ENCODE measurements at places on chromosomes 4 and X.

DNA sequence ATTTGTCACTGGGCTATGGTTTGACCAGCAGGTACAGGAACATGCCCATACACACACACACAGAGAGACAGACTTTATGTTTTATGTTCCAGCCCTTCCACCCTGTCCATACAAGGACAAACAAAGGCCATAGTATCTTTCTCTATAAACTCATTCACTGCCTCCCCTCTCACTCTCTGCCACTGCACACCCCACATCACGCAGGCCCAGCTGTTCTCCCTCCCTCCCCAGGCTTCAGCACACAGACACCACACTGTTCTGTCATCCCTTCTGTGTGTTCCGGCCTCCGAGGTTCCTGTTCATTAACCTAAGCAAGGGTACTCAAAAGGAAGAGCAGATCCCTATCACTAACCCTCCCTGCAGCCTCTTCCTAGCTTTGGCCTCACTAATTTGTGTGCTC lies 17.8 kb downstream of the LAS1L start:
- DNase-seq = no peak

- DNase-seq = no peak
Observed at GRCh38 chr4:82467471-82467870, 37.1 kb downstream of the ENOPH1 start.

DNA sequence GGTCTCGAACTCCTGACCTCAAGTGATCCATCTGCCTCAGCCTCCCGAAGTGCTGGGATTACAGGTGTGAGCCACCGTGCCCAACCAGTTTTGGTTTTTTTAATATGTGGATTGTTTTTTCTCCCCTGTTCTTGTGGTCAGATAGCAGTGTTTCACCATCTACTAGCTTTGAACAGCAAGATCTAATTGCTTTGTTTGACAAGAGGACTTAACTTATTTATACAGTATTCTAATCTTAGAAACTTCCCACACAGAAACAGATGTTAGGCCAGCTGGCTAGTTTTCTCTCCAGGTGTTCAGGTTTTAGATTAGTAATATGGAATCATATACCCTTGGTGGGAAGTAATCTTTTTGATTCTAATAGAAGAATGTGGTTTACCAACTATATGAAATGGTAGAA lies 12.9 kb downstream of the ING2 start:
- DNase-seq = no peak

GRCh38 chrX:6681521-6682145 lies 146.7 kb upstream of the VCX3A start:
- DNase-seq = no peak

- DNase-seq = no peak
Observed at GRCh38 chrX:15946783-15947580, 92.4 kb upstream of the AP1S2 start.

- no peak for DNase-seq
Observed at GRCh38 chr4:153530284-153530999, 64.3 kb downstream of the TMEM131L start.

DNA sequence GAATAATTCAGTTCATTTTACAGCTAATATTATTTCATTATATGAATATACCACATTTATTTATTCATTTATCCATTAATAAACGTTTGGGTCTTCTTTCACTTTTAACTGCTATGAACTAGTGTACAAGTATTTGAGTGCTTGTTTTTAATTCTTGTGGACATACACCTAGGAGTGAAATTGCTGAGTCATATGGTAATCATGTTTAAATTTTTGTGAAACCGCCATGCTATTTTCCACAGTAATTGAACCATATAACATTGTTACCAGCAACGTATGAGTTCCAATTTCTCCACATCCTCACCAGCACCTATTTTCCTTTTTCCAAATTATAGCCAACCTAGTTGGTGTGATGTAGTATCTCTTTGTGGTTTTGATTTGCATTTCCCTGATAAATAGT lies 388.2 kb downstream of the MAGEE1 start:
- no peak for DNase-seq

GRCh38 chrX:155953055-155953454 lies 44.4 kb upstream of the IL9R start:
- no peak for DNase-seq

- DNase-seq = no peak
Observed at GRCh38 chrX:45517090-45517973, 316.7 kb upstream of the DIPK2B start.

DNA sequence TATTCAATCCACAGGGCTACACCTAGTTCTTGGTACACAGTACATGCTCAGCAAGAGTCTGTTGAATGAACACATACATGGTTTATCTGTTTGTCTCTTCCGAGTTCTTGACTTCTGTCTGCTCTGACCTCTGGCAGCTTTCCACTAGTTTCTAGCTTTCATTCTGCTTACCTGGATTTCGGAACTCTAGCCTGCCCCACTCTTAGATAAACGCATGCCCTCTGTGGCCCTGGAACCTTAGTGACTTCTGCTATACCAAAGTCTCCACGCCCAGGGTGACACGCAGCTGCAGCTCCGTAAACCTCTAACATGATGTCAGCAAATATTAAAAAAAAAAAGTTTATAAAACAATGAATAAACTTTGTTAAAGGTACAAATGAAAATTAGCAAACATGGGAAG lies 1.3 kb upstream of the SLC25A4 start:
- no peak for DNase-seq

- DNase-seq = no peak
Observed at GRCh38 chr4:83552924-83553323, 17.0 kb downstream of the GPAT3 start.

- DNase-seq = no peak
Observed at GRCh38 chr4:17033025-17033767, 134.8 kb upstream of the LDB2 start.

DNA sequence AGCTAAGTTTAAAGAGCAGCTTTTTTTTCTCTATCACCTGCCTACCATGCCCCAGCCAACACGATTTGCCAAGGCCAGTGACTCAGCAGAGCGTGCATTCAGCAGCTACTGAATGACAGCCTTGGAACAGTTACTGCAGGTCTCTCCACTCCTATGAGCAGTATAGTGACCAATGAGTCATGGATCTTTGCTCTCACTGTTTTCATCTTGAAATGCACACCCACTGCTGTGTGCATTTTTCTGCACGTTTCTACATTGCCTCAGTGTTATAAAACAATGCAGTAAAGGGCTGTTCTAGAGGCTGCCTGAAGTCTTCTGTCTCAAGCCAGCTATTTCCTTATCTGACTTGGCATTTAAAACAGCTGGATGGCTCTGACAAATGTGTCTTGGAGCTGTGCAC lies 66.0 kb upstream of the C4orf54 start:
- no peak for DNase-seq

DNA sequence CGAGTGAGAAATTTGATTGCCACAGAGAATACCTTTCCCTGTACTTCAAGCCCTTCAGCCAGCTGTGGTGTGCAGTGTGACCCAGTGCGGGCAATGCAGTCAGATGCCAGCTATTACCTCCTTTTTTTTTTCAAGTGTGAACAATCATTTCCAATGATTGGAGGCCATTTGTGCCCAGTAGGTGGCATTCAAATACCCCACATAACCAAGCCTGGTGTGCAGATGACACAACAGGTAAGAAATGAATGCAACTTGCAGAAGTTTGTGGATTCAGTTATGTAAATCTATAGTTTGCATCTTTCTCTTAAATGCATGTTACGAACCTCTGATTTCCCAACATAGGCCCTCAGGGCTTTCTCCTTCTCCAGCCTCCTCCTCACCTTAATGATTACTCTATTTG lies 98.0 kb downstream of the CLCN4 start:
- no peak for DNase-seq

- DNase-seq = no peak
Observed at GRCh38 chrX:17805120-17805519, 56.0 kb downstream of the RAI2 start.

DNA sequence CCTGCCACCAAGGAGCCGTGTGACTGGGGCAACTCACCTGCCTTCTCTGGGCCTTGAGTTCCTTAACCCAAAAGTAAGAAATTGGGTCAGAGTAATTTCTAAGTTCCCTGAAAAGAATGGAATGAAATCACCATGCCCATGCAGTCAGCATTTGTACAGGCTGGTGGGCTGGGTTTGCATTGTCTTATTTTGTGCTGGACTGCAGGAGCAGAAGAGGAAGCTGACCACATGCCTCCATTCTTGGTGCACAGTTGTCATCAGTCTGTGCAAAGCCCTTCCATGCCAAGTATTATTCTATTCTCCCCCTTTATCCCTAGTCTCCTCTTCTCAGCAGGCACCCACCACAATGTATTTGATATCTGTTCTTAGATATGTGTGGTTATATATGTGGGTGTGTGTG lies 56.3 kb downstream of the FHDC1 start:
- DNase-seq = no peak

DNA sequence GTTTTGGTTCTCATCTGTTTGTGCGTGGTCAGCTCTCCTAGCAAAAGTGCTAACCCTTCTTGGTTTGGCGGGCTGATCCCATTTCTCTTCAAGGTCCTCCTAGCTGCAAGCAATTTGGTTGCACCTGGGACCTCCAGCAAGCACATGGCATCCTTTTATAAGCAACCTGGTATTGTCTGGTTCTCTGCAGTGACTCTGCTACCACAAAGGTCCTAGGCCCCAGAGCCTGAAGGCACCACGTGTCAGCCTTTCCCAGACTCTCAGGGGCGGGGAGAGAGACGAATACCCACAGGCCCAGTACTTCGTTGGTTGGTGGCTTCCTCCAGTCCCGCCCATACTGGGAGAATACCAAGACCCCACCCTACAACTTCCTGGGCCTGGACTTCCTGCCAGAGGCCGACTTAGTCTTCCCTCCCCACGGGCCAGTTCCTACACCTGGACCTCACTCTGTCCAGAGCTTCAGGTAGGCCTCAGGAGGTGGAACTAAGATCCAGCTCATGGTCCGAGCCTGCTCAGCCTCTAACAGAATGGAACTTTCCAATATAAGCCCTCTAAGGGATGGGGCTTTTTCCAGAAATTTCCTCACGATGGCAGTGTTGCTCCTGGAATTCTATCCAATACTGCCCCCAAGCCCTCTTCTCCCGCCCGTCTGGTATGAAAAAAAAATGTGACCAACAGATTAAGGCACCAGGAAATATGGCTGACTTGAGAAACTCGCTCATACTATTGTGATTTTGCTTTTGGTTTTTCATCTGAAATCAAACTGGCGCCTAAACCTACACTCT lies 192.5 kb upstream of the STK26 start:
- no peak for DNase-seq

DNA sequence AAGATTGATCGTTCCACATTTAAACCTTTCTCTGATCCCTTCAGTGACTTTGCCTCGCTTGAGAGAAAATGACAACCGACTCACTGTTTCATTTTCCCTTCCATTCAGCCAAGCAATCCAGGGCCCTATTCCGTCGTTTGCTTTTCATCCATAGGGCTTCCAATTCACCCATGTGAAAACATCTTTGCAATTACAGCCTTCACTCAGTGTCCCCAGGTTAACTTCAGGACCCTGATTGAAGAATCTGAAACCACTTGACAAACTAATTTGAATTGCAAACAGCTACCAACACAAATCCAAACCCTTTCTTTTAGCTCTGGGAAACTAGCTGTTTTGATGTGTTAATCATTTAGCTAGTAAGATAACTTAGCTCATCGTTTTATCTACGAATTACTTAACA lies 120.2 kb upstream of the FAM9C start:
- no peak for DNase-seq

DNA sequence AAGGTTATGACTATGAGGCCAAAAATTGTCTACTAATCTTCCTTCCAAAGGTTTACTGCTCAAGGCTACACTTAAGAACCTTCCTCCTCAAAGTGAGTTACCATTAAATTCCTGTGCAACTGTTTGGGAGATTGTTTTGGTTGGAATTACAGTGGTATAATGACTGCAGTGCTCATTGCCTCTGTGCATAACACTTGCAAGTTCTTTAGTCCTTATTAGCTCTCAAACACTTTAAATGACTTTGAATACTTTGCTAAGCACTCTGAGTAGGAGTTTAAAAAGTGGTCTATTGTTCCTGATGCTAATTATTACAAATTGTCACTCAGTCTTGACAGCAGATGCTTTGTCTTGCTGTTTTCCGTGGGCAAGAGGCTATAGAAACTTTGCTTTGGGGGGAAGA lies 422.8 kb upstream of the PABPC4L start:
- no peak for DNase-seq

GRCh38 chr4:140756319-140757231 lies at the start of gene TBC1D9:
Gene TBC1D9, minus strand, starts transcription at chr4:140756385. Its CDS starts 340 bp downstream, at chr4:140756045.
- no peak for DNase-seq

DNA sequence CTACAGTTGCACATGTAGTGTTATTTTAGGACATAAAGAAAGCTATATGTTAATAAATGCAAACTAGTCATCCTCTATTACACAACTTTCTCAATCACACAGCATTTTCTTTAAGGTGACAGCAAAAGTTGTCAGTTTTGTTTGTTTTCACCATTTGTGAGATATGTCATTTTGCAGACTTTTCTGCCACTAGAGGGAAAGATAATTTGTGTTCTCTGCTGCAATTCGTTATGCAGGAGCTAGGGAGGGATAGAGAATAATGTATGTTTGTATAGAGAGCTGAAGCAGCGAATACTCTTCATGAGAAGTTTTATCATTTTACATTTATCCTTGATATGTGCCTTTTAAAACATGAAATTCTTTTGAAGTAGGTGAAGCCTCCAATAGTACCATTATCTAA lies 670.6 kb upstream of the ATOH1 start:
- DNase-seq = no peak

DNA sequence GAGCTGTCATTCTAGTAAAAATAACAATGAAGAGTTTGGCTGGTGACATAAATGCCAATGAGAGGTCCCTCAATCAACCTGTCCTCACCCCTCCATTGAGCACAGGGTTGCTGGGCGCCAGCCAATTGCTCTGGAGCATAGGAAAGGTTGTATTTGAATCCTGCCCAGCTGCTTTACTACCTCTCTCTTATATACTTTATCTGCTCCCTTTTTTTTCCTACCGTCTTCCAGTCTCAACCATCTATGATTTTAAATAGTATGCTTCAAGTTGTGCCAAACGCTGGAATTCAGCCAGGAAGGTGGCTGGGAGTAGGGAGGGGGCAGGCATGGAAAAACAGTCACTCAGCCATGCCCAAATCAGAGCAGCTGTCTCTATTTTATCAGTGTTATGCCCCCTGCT lies 153.8 kb downstream of the NR3C2 start:
- no peak for DNase-seq

- no peak for DNase-seq
Observed at GRCh38 chr4:151407466-151408379, 1.3 kb upstream of the FHIP1A start.

DNA sequence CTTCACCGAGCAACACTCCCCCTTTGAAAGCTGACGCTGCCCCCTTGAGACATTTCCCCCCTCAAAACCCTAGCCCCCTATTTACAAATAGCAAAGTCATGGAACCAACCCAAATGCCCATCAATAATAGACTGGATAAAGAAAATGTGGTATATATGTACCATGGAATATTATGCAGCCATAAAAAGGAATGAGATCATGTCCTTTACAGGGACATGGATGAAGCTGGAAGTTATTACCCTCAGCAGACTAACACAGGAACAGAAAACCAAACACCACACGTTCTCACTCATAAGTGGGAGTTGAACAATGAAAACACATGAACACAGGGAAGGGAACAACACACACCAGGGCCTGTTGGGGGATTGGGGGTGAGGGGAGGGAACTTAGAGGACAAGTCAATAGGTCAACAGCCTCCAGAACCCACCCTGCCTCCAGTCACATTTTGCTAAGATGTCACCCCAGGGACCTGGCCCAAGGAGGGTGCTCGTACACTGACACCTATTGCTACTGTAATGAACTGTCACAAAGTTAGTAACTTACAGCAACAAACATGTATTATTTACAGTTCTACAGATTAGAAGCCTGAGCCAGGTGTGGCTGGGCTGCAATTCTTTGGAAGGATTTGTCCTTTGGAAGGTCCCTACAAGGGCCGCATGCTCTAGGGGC lies 20.6 kb downstream of the SCD5 start:
- DNase-seq = no peak

All from stimulated activated CD8-positive, alpha-beta memory T cell treated with anti-CD3 and anti-CD28 coated beads, Interleukin-4, amount 100 ng/mL, for 1 hour (primary cell).